ENCODE measurements at places on chromosomes 4 and X.
A peak's percentile ranks its signal among the peaks of the same experiment; 100 is the strongest.

DNA sequence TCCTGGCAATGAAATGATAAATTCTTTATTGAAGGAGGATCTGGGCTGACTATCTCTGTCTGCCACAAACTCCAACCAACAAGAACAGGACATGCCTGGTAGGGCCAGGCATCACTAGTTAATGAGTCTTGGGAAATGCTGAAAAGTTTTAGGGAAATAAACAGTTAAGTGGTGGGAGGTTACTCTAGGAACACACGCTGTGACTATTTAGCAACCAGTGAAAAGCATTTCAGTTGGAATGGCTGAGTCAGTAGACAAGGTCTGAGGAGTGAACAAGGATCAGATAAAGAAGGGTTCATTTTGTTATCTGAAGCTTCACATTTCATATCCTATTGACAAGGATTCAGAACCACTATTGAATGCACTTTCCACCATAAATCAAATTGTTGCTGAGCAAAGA is 394.9 kb upstream of the BOD1L1 start:
- DNase-seq = no peak

DNA sequence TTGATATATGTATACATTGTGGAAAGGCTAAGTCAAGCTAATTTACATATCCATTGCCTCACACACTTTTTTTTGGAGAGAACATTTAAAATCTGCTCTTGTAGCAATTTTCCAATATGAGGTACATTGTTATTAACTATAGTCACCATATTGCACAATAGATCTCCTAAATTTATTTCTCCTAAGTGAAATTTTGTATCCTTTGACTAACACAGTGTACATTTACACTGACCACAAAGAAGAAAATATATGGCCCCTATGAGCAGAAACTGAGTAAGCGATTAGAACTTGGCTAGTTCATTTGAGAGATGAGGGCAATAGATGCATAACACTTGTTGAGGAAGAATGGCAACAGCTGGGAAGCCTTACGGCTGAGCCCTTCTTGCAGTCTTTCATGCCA is 20.3 kb upstream of the GUCY1B1 start:
- DNase-seq = no peak

- DNase-seq = no peak
Measured at GRCh38 chr4:172055046-172055445, 241.8 kb downstream of the GALNTL6 start.

- DNase-seq = no peak
Measured at GRCh38 chrX:63426519-63426918, 75.4 kb upstream of the SPIN4 start.

DNA sequence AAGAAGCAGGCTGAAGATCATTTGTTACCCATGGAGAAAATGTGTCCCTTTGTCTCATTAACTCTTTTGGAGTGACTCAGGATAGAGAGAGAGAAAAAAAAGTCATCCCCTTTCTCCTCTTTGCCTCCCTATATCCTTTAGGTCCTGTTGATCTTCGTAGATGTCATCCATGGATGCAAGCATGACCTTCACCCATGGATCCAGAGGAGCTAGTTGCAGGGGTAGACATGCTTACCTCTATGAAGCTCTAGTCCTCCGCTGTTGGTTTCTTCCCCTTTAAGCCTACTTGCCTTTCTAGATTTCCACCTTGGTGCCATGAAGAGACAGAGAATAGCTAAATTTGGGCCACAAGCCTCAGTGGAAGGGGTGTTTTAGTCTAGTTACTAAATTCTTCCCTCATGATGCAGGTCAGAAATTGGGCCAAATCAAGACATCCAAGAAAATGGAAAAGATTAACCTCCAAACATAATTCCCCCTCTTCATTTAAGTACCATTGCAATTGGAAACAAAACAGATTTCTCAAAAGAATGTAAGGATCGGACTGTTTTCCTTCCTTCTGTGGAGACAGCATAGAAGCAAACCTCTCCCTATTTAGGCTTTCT is 178.4 kb downstream of the TECRL start:
- no peak for DNase-seq

DNA sequence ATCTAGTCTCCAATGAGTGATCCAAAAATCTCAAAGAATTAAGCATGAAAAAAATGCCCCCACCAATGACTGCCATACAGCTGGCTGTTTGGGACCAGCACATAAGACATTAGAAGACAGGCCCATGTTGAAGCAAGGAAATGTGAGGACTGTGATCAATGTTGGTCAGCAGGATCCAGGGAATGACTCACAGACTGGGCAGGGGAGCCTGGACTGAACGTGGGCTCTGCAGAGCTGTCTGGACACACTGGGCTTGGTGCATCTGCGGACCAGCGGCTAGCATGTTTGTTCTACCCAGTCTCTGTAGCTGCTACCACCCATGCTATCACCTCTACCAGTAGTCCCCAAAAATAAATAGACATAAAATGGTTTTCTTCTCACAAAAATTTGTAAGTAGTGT is 108.6 kb downstream of the PALLD start:
- DNase-seq = no peak

DNA sequence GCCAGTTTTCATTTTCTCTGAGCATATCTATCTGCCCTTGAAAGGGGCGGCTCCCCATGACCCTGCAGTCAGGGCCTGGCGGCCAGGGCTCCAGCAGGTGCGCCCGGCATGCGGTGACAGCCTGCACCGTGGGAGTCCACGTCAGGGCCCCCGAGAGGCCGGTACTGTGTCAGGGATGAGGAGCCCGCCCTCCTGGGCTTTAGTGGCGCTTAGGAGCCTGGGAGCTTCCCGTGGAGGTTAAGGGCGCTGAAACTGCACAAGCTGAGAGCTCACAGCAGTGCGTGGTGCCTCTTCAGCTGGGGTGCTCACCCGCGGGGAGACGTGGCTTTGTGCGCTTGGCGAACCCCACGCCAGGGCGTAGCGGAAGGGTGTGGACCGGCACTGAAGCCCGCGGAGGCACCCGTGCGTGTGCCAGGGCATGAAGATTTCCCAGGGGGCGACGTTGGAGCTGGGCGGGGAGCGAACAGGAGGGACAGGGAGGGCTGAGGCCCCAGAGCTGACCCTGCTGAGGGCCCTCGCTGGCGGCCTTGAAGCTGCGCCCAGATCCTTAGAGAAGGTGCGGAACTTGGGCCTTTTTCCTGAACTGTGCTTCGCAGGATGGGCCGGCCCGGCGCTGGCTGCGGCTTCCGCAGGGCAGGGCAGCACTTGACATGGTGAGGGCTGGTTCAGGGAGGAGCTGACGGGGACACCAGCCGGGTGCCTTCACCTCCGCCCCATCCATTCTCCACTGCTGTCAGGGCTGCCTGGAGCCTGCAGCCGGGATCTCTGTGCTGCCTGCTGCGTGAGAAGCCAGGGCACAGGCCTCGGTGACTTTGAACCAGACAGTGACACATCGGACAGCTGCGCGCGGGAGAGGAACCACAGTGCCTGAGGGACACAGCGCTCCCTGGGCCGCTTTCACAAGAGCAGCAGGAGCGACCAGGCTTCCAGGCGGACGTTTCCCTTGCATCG is 32.9 kb downstream of the HTT-AS start:
- DNase-seq = peak; percentile 45

- no peak for DNase-seq
Measured at GRCh38 chrX:150143721-150144440, 205.6 kb upstream of the EOLA2 start.

GRCh38 chr4:183013730-183014002 is 85.4 kb upstream of the WWC2 start:
- DNase-seq = no peak

DNA sequence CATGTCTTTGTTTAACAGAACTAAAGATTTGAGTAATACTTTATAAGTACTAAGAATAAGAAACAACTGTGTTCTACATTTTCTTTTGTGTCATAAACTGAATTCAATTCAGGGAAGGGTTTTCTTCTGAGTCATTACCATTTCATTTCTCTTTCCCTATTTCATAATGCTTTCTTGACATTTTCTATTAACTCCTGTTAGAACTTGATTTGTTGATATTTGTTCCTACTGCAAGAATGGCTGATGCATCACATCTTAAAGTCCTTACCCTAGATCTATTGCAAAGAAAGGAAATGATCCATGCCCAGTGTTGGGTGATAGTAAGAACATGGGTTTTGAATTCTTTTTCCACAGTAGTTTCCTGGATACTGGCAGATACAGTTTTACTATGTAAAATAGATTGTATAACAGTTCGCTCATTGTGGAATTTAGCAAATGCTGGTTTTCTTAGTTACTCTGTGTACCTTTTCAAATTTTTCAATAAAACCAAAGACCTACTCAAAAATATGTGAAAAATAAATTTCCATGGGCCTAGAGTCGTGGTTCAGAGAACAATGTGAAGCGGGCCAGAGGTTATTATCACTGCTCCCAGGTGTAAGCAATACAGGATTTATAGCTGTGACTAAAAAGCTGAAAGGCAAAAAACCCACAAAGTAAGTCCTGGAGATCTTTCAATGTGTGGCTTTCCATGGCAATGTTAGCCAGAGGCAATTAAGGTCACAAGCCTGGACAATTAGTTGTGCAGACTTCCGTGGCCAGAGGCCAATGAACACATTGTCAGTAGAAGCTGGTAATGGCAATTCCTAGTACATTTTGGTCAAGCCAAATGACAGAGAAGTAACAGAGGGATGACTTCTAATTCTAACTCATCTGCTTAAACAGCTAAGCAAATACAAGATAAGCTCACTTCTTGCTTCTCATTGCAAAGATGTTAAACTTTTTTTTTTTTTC is 127.3 kb upstream of the FAT4 start:
- DNase-seq = no peak

GRCh38 chr4:14636563-14636962 is 365.7 kb upstream of the CPEB2 start:
- no peak for DNase-seq

- peak; percentile 3 for DNase-seq
Measured at GRCh38 chrX:95764972-95765451, 919.6 kb upstream of the DIAPH2 start.

DNA sequence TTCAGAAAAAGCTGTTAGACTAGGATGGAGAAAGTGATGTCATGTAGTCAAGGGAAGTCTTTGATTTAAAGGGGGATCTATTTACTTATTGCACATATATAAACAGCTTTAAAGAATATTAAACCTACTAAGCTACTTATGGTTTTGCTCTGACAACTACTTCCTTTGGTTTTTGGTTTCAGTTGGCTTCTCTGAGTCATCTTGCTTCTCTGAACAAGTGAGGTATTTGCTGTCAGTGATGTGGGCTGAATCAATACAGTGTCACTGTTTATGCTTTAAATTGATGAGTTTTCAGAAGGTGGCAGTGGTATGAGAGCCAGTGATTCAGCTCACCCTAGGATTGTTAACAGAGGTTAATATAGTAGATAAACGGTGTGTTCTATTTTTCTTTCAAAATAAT is 75.1 kb downstream of the CEP44 start:
- no peak for DNase-seq

- no peak for DNase-seq
Measured at GRCh38 chr4:121693450-121693849, 3.3 kb downstream of the ANXA5 start.

- no peak for DNase-seq
Measured at GRCh38 chr4:96913441-96914080, 1073.7 kb downstream of the PDHA2 start.

GRCh38 chr4:117700111-117700892 is 334.0 kb upstream of the NDST3 start:
- no peak for DNase-seq

DNA sequence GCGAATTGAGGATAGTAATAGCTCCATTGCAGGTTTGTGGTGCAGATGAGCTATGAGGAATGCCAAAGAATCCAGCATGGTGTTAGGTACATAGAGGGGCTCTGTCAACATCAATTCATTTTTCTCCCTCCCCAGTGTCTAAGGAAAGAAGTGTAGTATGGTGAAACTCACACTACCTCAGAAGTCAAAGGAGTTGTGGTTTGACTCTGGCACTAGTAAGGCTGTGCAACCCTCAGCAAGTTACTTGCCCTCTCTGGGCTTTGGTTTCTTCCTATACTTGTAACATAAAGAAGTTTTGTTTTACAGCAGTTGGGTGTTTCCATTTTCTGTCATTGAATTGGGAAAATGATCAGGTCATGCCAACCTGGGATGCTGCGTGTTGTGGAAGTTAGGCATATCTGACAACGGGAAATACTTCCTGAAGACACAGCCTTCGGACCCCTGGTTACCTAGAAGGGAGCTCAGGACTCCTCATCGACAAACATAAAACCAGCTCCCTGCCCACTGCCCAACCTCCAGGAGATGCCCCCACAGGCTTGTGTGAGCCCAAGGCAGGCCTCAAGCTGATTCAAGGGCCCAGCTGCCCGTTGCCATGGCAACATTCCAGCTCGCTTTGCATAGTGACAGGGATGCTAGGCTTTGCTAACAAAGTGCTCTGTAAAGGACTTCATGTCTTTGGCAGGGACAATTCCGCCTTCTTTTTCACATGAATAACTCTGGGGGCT is 71.4 kb downstream of the RTL5 start:
- no peak for DNase-seq

GRCh38 chr4:8587469-8588195 is 4.9 kb upstream of the CPZ start:
- DNase-seq = no peak

- DNase-seq = no peak
Measured at GRCh38 chrX:10496345-10496965, 123.9 kb downstream of the MID1 start.

DNA sequence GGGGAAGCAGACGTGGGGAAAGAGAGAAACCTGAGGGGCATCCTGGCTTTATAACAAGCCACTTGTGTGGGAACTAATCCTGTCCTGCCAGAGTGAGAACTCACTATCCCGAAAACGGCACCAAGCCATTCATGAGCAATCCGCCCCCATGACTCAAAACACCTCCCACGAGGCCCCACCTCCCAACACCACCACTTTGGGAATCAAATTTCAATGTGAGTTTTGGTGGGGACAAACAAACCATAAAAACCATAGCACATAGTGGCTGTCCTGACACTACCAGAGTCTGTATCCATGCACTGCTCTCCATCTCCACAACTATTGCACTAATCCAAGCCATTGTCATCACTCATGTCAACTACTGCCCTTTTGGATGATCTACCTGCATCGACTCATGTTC is 28.5 kb upstream of the SEPTIN6 start:
- no peak for DNase-seq

DNA sequence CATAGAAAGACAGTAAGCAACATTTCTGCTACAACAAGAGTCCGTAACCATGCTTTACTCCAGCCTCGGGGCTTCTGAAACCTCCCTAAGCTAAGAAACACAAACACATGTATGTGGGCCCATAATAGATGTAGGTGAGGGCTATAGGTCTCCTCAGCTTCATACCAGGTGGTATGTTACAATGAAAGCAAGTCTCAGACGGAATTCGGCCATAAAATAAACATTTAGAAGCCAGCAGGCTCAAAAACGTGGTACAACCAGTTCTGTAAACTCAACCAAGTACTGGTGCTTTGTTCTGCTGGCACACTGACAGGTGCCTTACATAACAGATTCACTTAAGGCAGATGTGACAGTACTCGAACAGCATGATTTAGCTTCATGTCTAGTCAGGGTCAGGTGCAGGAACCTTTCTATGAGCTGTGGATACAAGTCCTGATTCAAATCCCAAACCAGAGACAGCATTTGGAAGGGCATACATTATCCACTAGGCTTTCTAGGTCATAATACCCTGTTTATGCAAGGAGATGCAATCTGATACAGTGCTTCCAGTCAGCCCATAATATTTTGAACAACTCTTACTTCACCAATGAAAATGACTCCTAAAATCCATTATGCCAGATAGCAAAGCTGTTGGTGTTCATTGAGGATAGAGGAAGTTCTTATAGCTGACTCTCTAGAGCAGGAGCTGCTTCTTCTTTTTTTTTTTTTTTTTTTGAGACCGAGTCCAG is 113.8 kb upstream of the ENPP6 start:
- DNase-seq = peak; percentile 82
